Activated T-cell treated with anti-CD3 and anti-CD28 coated beads, Interleukin-2, amount 50 U/mL, for 72 hours (primary cell): ENCODE measurements at places on chromosomes 6 and 20.

GRCh38 chr6:67496191-67496590 is 1138.9 kb upstream of the ADGRB3 start:
- DNase-seq = no peak

- DNase-seq = no peak
Measured at GRCh38 chr20:10747019-10747418, 73.2 kb upstream of the JAG1 start.

GRCh38 chr6:35084511-35085203 is 56.5 kb downstream of the TCP11 start:
- DNase-seq = no peak

DNA sequence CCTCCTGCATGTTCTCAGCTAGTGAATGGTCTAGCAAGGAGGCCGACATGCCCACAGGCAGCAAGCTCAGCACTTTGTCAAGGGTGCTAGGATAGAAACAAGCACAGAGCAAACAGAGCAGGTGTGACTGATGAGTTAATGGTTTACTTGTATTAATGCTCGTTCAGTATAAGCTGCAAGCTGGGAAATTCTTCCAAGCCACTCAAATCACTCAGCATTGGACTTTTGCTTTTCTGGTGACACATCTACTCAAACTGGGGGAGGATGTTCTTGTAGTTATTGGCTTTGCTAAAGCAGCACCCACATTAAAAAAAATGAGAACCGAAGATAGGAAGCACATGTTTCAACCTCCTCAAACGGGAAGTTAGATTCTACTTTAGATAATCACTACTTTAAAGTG is 43.1 kb upstream of the NEDD9 start:
- DNase-seq = no peak

GRCh38 chr6:28104392-28105244 is 19.8 kb upstream of the ZSCAN16 start:
- DNase-seq = peak; percentile 85

DNA sequence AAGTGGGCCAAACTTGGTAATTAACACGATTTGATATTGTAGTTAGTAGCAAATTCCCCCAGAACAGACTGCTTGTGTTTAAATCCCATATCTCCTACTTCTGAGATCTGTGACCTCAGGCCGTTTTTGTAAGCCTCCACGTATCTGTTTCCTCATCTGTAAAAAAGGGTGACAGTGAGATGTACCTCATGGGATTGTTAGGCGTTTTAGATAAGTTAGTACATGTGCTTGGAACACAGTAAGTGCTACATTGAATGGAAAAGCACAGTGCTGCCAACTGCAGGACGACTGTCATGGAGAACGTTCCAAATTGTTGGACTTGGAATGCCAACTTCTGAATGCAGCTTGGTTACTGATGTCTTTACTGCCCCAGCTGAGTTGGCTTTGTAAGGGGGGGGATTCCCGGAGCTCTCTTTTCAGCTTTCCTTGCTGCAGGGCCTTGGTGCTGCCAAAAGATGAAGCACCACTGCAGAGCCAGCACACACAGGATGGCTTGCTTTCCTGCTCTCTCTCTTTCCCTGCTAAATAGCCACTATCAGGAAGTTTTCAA is 108.6 kb downstream of the OPN5 start:
- no peak for DNase-seq

DNA sequence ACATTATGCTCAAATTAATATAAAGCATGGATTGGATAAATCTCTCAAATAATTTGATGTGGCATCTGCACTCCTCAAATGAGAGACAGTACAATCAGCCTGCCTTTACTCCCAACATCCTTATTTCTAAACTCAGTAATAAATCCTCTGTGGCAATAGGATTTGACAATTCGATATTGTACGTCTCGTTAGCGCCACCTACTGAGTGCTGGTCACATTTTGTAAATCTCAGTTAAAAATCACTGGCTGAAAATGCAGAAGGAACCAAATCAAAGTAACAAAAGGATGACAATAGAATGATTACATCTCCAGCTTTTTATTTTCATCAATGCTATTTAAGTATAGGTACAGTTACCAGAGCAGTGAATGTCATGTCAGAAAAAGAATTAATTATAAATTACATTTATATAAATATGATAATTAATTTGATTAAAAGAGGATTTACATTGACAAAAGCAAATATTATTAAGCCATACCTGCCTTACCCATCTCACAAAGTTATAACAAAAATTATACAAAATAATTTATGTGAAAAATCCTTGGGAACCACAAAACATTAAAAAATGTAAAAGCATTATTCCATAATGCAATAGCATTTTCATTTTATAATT is 20.2 kb upstream of the GJE1 start:
- peak; percentile 74 for DNase-seq

GRCh38 chr6:53813096-53813495 is 18.3 kb downstream of the LRRC1 start:
- DNase-seq = no peak

DNA sequence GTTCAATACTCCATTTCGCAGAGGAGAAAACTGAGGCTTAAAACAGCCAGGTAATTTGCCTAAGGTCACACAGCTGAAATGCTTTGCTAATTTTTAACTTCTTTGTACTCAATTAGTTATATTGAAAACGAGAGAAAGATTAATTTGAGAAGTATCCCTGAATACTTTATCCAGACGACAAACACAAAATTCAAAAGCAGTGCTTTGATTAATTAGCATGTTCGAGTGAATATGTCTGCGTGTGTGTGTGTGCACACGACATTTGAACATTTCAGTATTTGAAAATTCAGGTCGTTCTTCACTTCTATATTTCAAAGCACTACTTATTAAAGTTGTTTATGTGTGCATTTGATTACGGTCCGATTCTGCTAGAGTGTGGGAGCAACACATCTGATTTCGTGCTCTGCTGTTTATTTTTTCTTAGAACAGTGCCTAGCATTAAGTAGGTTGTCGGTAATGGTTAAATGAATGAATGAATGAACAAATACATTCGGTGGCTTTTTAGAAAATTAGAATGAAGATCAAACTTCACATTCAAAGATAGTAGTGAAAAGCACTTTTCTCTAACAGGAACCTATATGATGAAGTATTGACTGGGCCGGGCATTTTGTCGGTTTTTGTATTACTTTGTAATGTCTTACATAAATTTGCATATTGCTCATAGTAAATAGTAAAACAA is 36.9 kb upstream of the SYNCRIP start:
- no peak for DNase-seq

DNA sequence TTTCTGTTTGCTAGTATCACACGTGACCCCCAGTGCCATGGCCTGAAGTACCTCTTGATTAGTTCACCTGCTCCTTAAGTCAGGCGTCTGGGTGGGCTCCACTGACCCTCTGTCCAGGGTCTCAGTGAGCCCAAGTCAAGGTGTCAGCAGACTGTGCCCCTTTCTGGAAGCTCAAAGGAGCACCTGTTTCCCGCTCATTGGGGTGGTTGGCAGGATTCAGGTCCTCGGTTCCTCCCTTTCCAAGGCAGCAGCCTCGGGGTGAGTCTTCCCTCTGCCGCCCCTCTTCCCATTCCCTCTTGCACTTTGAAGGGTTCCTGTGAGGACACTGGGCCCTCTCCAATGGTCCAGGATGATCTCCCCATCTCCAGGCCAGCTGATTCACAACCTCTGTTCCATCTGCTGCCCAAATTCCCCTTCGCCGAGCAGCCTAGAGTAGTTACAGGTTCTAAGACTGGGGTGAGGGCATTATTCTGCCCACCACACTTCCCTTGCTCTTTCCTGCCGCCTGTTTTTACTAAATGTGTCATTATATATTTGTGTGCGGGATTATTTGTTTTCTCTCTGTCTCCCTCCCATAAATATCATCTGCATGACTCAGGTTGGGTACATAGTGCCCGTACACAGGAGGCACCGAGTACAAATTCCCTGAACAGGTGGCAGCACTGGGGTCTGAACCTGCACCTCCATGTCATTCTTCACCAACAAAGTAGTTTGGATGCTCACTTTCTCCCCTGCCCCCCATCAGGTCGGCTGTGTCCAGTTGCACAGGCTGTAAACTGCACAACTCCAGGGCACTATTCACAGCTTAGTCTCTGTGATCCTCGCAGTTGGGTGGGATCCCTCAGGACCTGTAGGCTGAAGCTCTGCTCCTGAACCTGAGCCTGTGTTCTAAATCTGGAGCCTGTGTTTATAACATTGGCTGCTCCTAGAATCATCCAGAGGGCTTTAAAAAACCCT is 58.5 kb downstream of the RBM38 start:
- no peak for DNase-seq

- DNase-seq = no peak
Measured at GRCh38 chr20:61991476-61991875, 74.2 kb downstream of the TAF4 start.

GRCh38 chr20:19827818-19828217 is 69.8 kb downstream of the RIN2 start:
- DNase-seq = no peak

DNA sequence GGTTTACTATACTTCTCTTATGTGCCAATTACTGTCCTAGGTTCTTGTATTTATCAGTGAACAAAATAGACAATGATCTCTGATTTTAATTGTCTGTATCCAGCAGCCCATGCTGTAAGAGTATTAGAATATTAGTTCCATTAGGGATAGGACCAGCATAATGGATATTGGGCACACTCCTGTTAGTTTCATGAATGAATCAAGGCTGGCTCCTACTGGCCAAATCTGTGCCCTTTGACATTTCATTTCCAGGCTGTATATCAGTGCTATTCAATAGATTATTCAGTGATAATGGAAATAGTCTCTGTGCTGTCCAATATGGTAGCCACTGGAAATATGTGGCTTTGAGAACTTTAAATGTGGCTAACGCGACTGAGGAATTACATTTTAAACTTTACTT is 1007.9 kb upstream of the FLRT3 start:
- no peak for DNase-seq

DNA sequence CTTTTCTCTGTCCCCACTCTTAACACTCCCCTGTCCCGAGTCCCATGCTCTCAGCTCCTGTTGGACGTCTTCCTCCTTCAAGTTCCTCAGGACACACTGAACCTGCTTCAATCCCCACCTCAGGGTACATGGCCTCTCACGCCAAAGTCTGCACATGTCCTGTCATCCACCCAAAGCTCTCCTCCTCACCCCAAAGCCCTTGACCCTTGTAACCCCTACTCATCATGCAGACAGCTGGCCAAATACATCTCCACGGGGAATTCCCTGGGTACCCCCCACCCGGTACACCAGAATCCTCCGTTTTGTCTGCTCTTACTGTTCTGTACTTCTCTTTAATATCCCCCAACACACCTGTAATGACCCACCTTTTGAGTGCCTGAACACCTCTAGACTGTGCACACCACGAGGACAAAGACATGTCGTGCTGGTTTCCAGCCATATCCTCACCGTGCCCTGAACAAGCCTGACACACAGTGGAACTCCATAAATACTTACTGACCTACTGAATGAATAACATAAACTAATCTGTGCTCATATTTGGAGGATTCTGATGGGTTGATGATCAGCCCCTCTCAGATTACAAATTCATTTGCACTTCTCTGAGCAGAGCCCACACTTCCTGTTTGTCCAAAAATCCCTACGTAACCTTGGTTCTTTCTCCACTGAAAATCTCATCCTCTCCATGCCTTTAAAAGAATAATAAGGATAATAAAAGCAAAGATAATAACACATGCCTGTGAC is 66.8 kb upstream of the EYA2 start:
- no peak for DNase-seq

GRCh38 chr6:3229566-3230178 is 2.2 kb upstream of the TUBB2B start:
- DNase-seq = peak; percentile 58
